IMR-90 (cell line): ENCODE measurements at places on chromosomes 4 and X.

DNA sequence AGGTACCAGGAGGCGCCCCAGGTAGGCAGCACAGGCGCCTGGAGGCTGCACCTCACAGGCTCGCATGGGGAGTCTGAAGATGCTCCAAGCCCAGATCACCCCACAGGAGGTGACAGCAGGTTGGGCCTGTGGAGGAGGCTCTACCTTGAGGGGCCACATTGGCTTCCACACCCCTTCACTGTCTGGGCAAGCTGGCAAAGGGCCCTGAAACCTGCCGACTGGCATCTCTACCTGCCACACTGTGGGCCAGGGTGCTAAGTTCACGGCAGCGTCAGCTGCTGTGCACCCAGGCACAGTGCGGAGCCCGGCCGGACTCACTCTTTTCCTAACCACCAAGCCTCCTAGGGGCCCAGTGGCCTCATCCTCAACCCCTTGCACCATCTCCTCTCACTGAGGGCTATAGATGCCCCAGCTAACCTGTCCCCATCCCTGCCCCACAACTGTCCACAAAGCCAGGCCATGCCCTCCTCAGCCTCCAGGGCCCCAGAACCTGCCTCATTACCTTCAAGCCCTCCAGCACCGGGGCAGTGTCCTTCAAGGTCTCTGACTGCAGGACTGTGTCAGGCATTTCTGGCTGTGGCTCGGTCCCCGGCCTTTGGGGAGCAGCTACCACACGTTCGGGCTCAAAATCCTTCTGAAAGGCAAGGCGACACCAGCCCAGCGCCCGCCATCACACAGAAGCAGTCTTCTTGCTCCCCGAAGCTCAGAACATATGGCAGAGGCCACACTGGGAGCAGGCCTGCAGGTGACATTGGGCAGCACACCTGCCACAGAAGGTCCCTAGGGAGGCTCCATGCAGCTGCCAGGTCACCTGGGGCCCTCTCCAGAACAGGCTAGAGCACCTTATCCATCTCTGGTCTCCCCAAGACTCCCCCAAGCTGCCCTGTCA is 28.8 kb downstream of the FGFR3 start:
- no peak for DNase-seq

- DNase-seq = peak; percentile 5
These were observed 1.4 kb downstream of the PLXNB3 start for GRCh38 chrX:153765138-153766079.

DNA sequence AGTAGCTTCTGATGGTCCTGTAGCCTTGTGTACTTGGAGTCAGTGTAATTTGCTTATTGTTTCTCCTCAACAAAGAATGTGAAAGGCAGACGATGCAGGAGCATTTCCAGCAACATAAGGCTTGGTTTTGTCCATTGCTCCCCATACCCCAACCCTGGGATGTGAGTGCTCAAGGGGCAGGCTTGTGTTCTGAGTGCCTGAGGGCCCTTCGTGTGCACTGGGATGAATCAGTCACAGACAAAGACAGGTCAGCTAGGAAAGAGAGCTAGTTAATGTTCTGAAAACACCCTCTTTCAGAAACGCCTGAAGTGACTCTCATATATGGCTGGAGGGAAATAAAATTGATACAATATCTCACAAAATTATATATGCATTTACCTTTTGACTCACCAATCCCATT is 59.1 kb downstream of the PRPS1 start:
- no peak for DNase-seq

- DNase-seq = peak; percentile 50
These were observed 95.8 kb upstream of the TET2 start for GRCh38 chr4:105050896-105051295.

DNA sequence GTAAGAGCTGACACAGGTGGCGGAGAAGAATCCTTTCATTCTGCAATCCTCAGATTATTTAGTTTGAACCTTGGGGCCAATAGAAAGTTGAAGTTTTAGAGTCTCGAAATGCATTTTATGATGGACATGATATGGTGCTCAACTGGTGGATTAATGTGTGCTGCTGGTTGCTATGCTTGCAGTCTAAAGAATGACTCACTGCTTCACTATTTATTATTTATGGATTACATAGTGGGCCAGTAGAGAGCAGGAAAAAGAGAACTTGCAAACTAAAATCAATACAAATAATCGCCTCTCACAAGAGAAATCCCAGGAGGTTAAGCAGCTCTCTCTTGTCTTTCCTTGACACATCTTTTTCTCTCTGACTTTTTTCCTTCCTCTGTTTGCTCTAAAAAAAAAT is 2326.8 kb upstream of the AGA start:
- peak; percentile 13 for DNase-seq

DNA sequence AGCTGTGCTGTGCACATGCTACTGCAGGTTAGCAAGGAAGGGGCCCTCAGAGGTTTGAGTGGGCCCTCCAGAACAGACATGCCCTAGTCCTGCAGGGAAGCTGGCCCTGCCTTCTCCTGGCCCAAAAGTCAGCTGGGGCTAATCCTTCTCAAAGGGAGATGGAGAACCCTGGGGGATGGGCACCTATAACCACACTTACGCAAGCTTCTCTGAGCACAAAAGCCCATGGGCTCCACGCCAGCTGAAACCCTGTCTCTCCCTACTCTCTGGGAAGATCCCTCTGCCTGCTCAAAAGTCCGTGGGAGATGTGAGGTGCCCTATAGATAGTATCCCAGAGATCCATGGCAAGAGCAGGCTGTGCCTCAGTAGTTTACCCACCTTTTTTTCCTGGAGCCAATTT is 58.9 kb upstream of the DKK2 start:
- DNase-seq = no peak

DNA sequence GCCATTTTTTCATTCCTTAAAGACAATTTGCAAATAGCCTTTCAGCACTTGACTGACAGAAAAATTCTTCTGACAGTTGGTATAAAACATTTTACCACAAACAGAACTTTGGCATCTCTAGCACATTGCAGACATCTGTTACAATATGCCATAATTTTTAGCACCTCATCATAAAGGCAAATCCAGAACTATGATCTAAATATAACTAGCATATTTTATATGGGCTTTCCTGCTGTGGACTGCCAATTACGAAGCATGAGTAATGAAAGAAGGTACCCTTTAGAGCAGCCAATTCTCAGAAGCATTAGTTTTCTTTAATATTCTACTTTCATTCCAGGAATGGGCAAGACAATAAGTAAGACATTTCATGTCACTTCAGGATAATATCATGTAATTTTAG is 647.4 kb upstream of the GALNT7 start:
- no peak for DNase-seq

GRCh38 chr4:145490361-145490760 is 8.7 kb downstream of the SMAD1 start:
- DNase-seq = no peak

- DNase-seq = no peak
These were observed 22.4 kb upstream of the TXK start for GRCh38 chr4:48156423-48156822.

DNA sequence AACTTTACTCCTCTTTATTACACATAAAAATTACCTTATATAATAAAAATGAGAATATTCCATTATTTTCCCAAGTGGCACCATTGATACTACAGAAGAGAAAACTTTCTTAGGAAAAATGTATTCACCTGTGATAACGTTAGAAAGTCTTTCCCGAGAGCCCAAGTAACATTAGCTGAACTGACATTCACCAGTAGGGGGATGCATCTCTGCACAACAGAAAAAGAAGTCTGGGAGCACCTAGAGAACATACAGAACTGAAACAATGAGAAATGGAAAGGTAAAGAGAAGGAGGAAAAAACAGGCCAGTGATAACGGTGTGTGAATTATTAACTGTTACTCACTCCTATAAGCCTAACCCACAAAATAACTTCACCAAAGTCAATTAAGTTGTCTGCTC is 423.3 kb downstream of the CENPC start:
- no peak for DNase-seq

DNA sequence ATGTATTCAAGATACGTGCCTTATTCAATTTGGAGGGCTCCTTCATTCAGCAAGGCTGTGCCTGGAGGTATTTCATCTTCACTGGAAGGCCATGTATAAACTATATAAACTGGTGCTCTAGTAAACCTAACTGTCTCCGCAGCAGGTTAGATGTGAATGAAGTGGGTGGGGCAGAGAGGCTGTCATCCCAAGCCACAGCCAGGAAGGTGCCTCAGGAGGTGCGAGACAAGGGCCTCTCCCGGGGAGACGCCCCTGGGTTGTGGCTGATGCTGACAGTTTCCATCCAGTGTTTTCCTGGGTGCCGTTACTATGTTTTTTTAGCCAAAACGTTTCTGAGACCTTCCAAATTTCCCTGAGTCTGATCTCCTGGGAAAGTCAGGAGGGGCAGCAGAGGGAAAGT is 221.5 kb upstream of the RPL34 start:
- no peak for DNase-seq

GRCh38 chr4:180434131-180434895 is 1808.9 kb upstream of the TENM3 start:
- DNase-seq = no peak

GRCh38 chr4:40586729-40587128 is 42.9 kb downstream of the RBM47 start:
- no peak for DNase-seq

- DNase-seq = no peak
These were observed 31.8 kb downstream of the ARX start for GRCh38 chrX:24983931-24984330.

DNA sequence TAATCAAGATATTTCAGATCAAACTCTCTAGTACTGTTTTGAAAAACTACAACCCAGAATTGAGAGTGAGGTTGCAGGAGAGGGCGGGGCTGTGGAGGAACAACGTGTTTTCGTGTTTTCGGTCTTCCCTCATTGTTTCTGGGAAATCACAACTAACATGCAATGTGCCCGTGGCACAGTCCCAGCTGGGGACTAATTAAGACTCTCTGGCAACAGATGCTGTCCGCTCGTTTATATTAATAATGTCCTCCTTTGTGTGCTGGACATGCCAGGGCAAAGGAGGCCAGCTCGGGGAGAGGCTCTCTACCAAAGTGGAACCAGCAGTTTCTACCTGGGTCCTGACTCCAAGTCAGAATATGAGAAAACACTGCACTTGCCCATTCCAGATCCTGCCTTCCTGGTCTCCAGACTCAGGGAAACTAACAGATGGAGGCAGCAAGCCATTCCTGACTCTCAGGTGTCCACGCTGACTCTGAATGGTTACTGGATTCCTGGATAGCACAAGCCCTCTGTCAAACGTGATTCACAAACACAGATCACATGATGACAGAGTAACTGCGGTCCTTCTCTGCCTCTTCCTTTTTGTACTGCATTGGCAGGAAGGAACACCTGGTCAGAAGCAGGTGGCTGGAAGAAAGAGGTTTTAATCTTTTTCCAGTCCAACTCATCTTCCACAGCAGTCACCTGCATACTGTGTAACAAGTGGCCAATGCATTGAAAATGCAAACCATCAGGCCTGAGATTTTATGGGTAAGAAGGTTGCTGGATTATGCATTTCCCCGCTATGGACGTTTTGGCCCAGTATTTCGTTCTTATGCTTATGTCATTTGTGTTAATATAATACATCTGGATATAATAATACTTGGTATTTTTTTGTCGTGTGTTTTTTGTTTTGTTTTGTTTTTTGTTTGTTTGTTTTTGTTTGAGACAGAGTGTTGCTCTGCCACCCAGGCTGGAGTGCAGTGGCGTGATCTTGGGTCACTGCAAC is 65.0 kb downstream of the COQ2 start:
- no peak for DNase-seq

- DNase-seq = no peak
These were observed 395 bp upstream of the SOWAHB start for GRCh38 chr4:76898385-76898692.
